Activated T-helper 17 cell treated with anti-CD3 and anti-CD28 coated beads, Interleukin-2, amount 50 U/mL, for 72 hours (primary cell): ENCODE measurements at places on chromosomes 7 and 10.

GRCh38 chr10:119658274-119658673 lies 7.1 kb downstream of the BAG3 start:
- peak; percentile 35 for ATAC-seq

GRCh38 chr10:86699541-86699940 lies 31.2 kb downstream of the LDB3 start:
- ATAC-seq: no peak

DNA sequence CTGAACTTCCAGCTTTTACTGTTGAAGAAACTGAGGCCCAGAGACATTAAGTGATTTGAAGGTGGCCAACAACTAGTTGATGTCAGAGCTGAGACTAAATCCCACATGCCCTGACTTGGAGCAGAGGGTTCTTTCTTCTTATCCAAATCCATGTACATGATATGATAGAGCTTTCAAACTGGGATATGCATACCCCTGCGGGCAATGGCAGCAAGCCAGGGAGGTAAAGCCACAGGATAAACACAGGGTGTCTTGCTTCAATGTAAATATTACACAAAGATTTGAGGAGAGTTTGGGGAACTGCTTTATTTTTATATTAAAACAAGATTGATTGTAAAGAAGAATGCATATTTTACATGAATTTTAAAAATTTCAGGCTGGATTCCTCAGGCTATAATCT lies 2.3 kb upstream of the LRRC72 start:
- no peak for ATAC-seq

GRCh38 chr7:137120690-137121089 lies 222.8 kb downstream of the PTN start:
- ATAC-seq: no peak

DNA sequence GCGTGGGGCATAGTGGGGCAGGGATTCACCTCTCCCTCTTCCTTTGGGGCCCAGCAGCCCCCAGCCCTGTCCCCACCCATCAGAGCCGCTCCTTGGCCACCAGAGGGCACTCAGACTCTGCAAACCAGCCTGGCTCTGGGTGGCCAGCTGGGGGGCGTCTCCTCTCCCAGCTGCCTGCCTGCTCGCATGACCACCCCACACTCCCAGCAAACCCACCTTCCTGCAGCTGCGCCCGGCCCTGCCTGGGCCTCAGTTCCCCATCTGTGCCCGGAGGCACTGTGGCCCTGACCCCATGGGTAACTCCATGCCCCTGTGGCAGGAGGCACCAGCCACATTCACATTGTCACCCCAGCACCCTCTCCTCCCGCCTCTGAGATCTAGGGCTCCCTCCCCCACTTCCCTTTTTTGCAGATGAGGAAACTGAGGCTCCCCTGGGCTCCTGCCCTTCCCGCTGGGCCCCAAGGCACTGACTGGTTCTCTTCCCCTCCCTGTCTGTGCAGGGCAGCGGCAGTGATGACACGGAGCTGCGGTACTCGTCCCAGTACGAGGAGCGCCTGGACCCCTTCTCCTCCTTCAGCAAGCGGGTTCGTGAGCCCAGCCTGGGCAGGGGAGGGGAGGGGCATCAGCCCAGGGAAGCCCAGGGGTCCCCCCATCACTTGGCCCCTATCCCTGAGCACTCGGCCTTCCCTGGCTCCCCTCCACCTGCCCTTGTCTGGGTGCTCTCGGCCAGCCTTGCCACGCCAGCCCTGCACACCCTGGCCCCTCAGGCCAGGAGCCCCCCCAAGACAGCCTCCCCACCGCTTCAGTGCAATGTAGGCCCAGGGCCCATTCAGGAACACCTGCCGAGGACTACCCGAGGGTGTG lies 6.9 kb upstream of the SH2B2 start:
- peak; percentile 86 for ATAC-seq

DNA sequence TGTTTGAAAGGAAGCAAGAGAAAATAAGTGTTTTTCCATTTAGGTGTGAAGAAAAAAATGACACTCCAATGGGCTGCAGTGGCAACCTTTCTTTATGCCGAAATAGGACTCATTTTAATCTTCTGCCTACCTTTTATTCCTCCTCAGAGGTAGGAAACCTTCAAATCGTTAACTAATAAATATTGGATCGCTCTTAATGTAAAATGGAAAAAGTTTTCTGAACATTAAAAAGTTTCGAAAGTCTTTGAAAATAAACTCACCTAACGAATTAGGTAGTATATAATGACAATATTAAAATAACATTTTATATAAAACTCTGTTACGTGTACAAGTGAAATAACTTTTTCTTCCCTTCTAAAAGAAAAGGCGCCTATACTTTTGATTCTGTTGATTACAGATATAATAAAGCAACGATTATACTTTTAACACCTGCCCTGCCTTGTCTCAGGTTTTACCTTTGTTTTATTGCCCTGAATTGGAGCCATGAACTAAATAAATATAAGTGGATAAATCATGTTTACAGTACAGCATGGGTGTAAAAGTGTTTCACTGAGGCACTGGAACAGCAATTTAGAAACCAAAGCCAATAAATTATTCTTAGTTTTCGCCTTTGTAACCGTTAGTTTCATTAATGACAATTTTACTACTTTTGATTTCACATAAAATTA lies 804 bp downstream of the BCAP29 start:
- ATAC-seq: no peak

DNA sequence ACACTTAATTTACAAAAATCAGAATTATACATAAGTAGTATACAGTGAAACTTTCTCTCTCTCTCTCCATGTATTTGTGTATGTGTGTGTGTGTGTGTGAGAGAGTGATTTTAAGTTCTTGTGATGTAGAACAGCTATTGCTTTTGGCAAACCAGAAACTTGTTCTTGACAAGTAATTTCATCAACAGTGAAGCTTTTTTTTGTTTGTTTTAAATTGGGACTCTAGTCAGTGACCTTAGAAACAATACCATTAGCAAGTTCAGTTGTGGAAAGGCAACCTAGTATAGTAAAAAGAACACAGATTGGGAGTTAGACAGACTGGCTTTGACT lies 319.1 kb downstream of the PTEN start:
- peak; percentile 29 for ATAC-seq

GRCh38 chr7:155865830-155866525 lies 53.7 kb upstream of the SHH start:
- ATAC-seq: no peak

- ATAC-seq: peak; percentile 89
Observed at GRCh38 chr10:3071405-3072198, 4.3 kb downstream of the PFKP start.

- no peak for ATAC-seq
Observed at GRCh38 chr10:120827251-120827875, 23.8 kb upstream of the WDR11 start.

DNA sequence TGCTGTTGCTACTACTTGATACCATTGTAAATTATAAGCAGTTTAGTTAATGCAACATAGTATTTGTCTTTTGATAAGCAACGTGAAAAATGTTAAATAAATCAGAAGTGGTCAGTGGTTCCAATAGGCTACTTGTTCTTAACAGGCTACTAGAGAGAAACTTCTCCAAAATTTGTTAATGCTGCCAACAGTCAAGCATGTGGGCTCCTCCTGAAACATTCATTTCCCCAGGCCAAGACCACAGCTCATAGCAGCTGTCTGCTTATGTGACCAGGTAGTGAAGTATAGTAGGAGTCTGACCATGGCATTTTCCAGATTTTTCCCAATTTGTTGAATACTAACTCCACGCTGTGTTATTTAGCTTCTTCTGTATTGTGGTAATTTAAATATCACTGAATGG lies 81.0 kb downstream of the CYP51A1 start:
- no peak for ATAC-seq

DNA sequence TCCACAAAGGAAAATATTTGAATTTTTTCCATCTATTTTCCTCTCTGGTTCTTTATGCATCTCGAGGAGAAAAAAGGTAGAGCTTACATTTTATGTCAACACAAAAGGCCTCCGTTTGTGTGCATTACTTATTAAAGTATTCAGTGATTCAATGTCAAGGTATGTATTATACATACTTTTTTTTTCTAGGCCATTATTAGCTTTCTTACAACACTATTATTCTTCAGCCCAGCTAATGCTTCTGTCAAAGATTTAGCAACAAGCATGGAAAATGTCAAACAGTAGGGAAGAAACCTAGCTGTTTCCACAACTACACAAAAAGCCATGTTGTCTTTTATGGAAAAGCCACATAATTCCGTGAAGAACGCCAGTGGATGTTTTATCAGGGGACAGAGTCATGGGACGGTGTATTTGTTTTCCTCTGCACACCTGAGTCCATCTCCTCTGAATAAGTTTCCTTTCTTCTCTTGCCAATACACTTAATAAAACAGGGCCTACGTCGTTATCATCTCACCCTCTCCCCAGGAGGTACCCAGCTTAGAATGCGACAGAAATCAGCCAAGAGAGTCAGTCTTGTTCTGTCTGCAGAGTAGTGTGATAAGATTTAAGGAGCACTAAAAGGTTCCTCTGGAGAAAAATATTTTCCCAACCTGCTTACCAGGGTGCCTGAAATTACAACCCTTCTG lies 209.7 kb upstream of the AUTS2 start:
- ATAC-seq: no peak

GRCh38 chr7:67760971-67761370 lies 764.3 kb downstream of the TYW1 start:
- ATAC-seq: no peak

DNA sequence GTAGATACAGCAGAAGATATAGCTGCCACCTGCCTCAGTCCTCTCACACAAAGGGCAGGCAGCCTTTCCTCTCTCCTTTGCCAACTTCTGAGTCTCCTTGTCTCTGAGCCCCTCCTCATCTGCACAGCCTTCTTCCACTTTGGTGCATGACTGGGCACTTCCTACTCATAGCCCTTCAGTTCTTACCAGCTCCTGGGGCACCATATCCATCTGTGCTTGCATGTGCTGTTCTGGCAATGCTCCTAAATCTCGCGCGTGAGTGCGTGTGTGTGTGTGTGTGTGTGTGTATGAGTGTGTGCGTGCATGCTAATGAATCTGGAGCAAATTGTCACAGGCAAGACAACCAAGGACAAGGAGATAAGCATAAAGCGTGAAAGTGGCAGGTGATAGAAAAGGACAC lies 1271.6 kb upstream of the SORCS1 start:
- no peak for ATAC-seq

DNA sequence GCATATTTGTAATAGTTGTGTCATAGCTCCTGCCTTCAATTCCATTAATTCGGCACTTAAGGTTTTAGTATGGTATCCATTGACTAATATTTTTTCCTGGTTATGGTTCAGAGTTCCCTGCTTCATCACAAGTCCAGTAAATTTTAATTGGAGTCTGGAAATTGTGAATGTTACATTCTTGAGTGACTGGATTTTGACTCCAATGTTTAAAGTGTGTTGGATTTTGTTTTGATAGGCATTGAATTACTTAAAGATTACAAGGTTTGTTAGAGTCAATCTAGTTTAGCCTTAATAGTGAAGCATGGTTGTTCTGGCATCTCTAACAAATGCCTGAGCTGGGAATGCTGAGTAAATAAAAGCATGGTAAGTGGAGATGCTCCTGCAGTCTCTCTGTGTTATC lies 326.6 kb upstream of the IGFBP3 start:
- no peak for ATAC-seq

DNA sequence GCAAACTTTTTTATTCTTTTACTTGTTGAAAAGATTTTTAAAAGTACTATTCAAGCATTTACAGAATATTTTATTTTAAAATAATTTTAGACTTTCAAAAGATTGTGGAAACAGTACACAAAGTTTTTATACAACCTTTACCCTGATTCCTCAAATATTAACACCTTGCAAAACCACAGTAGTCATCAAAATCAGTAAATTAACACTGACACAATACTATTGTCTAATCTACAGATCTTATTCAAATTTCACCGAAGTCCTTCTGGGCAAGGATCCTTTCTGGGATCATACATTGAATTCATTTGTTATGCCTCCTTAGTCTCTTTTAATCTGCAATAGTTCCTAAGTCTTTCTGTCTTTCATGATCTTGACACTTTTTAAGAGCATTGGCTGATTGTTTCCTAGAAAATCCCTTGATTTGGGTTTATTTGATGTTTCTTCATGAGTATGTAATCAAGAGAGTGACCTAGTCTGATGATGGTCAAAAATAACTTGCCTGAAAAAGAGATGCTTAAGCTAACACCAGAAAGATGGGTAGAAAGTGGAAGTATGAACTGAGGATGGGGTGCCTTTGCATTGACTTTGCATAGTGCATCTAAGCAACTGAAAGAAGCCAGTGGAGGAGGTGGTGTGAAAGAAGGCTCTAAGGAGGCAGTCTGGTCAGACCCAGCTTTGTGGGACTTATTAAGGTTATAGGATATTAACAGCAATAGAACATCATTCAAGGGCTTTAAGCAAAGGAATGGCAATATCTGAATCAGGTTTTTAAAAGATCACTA lies 9.7 kb downstream of the STAMBPL1 start:
- ATAC-seq: no peak

DNA sequence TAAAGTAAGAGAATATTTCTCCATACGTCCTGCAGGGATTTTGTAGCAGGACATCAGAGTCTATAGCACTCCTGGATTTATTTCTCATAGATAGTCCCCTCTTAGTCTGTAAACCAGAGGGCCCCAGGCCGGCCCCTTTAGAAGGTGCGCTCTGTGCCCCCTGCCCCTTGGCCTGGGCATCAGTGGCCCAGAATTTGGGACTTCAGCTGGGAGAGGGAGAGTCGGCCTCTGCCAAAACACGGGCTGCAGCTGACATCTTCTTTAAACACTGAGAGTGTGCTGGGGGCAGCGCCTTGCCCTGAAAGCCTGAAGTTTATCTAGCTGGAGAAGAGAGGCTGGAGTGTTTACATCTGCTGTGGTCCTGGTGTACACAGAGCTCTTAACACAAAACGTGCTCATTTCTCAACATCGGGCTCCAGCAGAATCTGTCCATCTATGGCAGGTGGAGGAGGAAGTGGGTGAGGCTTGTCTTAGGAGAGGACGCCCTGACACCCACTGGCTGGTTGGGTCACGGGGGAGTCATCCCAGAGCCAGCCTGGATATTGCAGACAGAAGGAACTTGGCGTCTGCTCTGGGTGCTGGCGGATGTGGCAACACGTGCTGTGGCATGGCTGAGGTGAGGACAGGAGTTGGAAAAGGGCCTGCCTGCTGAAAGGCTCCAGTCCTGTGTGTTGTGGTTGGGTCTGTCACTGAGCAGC lies 5.0 kb upstream of the TACR2 start:
- ATAC-seq: no peak

- ATAC-seq: no peak
Observed at GRCh38 chr10:31413325-31413724, 94.3 kb downstream of the ZEB1 start.

GRCh38 chr10:17655567-17656146 lies 11.7 kb downstream of the STAM start:
- ATAC-seq: peak; percentile 71

DNA sequence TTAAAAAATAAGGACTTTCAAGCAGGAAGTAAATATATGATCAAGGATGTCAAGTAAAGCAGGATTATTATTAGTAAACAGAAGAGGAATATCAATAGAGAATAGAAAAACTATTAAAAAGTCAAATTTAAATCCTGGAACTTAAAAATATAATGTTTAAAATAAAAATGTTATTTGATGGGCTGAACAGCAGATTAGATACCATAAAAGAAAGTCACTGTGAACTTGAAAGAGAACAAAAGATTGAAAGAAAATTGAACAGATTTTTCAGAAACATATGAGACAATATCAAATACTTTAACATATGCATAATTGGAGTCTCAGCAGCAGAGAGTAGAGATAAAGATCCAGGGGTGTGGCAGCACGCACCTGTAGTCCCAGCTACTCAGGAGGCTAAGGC lies 1213.7 kb upstream of the AUTS2 start:
- ATAC-seq: no peak
